ENCODE measurements at places on chromosomes 12 and 14.

DNA sequence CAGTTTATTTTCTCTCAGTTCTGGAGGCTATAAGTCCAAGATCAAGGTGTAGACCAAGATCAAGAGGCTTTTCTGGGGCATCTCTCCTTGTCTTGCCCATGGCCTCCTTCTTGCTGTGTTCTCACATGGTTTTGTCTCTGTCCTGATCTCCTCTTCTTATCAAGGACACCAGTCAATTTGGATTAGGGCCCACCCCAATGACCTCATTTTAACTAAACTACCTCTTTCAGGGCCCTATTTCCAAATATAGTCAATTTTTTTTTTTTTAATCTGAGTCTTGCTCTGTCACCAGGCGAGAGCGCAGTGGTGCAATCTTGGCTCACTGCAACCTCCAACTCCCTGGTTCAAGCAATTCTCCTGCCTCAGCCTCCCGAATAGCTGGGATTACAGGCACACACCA, 50.8 kb downstream of the TSHR start:
- no peak for DNase-seq

DNA sequence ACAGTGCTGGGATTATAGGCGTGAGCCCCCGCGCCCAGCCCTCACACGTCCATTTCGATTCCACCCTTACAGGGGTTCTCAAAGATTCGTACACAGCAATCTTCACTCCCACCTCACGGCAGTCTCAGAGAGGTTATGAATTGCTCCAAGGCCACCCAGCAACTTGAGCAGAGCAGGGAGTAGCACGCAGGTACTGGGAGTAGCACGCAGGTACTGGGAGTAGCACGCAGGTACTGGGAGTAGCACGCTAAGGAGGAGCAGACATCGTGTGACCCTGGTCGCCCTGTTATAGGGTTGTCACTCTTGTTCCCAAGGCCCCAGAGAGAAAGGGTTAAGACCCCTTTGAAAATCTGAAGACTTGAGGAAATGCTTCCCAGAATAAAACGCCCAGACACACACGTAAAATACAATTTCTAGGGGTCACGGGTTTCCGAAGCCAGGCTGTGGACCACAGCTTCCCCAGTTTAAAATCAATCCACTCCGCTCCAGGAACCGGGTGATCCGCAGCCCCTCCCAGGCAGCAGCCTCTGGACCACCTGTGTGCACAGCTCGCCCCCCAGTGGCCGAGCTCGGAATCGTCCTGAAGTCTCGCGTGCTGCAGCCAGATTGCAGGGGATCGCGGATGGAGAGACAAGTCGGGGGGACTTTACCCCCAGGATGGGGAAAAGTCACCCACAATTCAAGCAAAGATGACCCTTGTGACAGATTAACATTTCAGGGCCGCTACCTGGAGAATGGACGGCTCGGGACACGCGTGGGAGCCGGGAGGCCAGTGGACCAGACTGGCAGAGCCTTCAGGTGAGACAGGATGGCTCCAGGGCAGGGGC, 92.0 kb downstream of the SCARB1 start:
- peak; percentile 41 for DNase-seq

GRCh38 chr14:68639758-68640574, 152.9 kb downstream of the ZFP36L1 start:
- DNase-seq: no peak

DNA sequence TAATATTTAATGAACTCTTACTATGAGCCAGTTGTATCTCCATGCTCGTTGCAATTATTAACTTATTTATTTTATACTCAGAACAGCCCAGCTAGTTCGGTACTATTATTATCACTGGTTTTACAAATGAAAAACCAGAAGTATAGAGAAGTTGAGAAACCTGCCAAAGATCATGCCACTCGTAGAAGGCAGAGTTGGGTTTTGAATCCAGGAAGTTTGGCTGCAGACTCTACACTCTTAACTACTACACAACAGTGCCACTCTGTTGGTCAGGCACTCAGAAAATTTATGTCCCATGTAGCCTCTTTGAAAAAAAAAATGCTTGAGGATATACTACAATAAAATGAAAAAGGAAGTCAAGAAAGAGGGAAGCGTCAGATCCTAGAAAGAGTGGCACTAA, 71.5 kb upstream of the ARID2 start:
- no peak for DNase-seq

DNA sequence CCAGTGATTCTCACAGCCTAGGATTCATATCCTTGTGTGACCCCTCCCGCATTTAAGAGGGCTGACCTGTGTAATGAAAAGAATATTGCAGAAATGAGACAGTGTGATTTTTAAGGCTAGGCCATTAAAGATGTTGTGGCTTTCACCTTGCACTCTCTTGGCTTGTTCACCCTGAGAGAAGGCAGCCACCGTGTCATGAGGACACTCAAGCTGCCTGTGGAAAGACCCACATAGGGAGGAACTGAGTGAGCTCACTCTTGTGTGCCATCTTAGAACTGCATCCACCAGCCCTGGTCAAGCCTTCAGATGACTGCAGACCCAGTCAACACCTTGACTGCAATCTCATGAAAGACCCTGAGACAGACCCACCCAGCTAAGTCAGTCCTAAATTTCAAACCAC, 46.3 kb upstream of the TMPO start:
- DNase-seq: no peak

GRCh38 chr14:69876848-69877306, 2.3 kb upstream of the SMOC1 start:
- no peak for DNase-seq
